ENCODE measurements at places on chromosomes 7 and 10. TPM values are rescaled to one million over a fixed set of nuclear protein-coding genes. Genes with fewer than 3 reads are reported as not detected.

CUL2 gene
- total RNA-seq = 39.5 TPM

PKD2L1 gene
- total RNA-seq = not detected

SCART1 gene
- total RNA-seq = 5.6 TPM

KAZALD1 gene
- total RNA-seq = not detected

NKX2-3 gene
- not detected for total RNA-seq

MMP21 gene
- total RNA-seq = 0.59 TPM

AKR1B15 gene
- not detected for total RNA-seq

All from CD4-positive, CD25-positive, alpha-beta regulatory T cell (primary cell).